CD4-positive, alpha-beta memory T cell (primary cell): ENCODE measurements at places on chromosomes 12 and 14.
A peak's percentile ranks its signal among the peaks of the same experiment; 100 is the strongest.

- DNase-seq = peak; percentile 71
These were observed 521 bp downstream of the CDK2AP1 start for GRCh38 chr12:123271001-123271668.

- no peak for DNase-seq
These were observed 136.1 kb upstream of the PRKD1 start for GRCh38 chr14:30063746-30064145.

DNA sequence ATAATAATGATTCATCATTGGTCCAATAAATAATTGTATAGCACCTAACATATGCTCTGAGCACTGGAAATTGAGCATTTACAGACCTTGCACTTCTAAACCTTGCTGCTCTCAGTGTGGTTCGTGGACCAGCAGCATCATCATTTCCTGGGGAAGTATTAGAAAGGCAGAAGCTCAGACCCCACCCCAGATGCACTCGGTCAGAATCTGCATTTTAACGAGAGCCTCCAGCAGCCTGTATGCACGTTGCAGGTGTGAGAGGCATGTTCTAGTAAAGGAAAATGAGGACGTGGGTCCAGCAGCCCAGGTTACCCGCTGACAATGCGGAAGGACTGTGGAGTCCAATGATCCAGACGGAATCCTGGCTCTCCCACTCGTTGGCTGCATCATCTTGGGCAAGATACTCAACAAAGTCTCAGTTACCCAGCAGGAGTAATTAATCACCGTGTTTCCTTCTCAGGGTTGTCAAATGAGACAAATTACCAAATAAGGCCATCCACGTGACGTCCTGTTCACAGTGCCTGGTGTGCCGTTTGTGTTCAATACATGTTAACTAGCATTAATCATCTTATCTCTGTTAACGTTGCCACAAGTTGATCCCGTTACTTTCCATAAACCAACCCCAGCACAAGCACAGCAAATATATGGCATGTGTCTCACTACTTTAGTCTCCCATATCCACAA lies 49.2 kb upstream of the CCND2 start:
- DNase-seq = no peak

DNA sequence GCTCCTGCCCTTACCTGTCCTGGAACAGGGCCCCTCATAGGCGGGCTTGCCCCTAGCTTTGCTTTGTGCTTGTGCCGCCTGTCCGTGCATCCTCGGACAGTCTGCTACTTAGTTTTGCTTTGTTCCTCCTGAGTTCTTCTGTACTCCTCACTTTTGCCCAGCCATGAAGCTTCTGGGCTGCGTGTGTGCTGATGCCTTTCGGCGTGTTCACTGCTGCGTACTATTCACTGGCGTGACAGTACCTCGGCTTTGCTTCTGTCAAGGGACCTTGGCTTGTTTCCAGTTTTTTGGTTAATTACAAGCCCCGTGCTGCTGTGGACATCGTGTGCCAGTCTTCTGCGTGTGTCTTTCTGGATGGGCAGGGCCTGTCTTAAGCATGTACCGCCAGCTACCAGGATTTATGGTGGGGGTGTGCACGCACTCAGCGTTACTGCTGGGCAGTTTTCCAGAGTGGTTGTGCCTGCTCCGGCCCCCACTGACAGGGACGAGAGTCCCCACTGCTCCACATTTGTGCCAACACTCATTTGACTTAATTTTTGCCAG lies 2.5 kb downstream of the PACS2 start:
- no peak for DNase-seq

DNA sequence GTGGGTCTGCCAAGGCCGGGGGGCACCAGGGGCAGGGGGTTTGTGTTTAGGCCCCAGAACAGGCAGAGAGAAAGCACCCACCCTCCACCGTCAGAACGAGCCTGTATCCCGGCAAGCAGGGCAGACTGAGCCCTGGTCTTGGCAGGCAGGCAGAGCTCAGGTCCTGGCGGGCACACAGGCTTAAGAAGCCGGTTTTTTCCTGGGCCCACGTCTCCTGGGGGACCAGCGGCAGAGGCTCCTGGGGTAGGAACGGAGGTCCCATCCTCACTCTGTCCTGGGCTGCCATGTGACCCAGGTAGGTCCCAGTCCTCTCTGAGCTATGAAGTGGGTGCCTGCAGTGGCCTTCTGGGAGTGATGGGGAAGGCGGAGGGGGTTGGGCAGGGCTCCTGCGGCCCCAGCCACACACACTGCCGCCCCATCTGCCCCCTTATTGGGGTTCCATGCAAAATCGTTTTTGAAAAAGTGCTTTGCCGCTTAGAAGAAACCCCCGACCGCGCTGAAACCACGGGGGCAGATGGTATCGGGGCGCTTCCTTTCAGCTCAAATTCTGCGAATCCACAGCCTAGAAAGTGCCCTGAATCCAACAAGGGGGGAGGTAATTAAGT lies 24.2 kb downstream of the SH2B3 start:
- DNase-seq = peak; percentile 76

- no peak for DNase-seq
These were observed 80.5 kb upstream of the PCED1B start for GRCh38 chr12:46998811-46999368.

- DNase-seq = no peak
These were observed 7.2 kb downstream of the ERC1 start for GRCh38 chr12:998020-998874.

DNA sequence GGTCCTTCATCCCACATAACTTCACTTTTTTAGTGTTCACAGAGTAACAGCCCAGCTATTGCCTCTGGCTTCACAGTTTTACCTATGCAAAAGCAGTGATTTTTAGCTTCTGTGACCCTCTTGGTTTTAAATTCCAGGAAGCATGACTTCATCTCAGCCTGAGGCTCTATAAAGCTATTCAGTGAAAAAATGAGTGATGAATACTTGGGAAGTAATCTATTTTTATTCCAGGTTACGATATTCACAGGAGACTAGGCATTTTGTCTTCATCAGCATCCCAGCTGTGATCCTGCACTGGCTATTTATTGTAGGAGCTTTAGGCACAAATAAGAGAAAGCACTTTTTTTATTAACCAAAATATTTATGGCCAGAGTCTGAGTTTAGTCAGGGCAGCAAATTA lies 164.8 kb downstream of the SNAPC1 start:
- DNase-seq = no peak

DNA sequence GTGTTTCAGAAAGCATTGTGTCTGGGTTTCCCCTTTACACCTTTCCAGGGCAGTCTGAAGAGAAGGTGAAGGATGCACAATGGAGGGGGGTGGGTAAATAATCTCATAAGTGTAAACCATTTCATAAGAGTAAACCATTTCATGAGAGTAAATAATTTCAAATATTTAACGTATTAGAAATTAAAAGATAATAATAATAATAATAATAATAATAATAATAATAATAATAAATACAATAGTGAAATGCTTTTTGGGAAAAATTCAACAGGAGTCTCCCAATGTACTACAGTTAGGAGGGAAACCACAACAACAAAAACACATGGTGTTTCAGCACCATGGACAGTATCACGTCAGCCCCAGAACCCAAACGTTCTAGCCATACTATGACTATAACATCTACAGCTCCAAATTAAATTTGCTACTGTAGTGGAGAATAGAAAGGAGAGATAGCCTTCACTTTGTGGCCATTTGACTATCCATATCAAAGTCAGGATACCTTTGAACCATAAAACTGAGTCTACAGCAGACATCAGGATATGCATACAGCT lies 691.8 kb downstream of the BCL11B start:
- peak; percentile 4 for DNase-seq

- no peak for DNase-seq
These were observed 190.7 kb downstream of the BCL11B start for GRCh38 chr14:99081156-99081765.

- no peak for DNase-seq
These were observed 21.1 kb downstream of the SMCO2 start for GRCh38 chr12:27467641-27468040.

GRCh38 chr12:47346251-47347019 lies 266.7 kb upstream of the AMIGO2 start:
- DNase-seq = no peak

- no peak for DNase-seq
These were observed 213.2 kb downstream of the C12orf50 start for GRCh38 chr12:87815771-87816585.

GRCh38 chr12:51358496-51358895 lies 12.0 kb upstream of the CELA1 start:
- DNase-seq = no peak

DNA sequence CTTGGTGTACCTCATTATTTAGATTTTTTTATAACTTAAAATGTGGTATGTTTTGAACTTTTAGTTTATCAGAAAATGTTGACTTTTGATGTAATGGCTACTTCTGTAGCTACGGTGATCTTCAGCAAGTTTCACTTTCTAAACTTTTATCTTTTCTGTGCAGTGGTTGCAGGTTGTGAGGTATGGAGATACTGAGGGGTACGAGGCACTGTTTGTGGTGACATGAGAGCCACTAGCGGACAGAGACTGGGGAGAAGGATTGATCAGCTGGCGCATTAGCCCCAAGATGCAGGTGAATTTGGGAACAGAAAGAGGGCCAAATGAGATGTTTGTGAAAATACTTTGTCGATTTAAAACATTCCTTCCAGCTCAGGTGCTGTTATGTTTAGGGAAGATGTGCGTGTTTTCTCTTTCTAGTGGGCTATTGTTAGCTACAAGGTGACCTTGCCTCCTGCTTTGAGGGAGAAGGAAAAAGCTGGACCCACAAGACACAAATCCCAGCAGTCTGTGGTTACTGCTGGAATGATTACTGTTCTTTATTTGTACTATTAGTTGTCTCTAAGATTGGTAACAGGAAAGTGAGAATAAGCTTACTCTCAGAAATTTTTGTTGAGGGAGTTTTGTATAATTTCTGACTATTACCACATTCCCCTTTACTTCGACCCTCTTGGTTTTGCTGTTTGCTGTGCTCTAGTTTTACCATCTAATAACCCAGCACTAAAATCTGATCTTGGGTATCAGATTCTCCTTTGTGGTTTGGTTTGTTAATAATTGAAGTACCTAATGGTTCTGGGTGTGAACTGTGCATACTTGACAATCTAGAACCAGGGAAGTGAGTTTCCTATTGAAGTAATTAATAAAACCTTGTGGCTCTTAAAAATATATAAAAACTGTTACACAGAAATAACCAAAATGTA lies 61.7 kb downstream of the FBXO34 start:
- peak; percentile 38 for DNase-seq

DNA sequence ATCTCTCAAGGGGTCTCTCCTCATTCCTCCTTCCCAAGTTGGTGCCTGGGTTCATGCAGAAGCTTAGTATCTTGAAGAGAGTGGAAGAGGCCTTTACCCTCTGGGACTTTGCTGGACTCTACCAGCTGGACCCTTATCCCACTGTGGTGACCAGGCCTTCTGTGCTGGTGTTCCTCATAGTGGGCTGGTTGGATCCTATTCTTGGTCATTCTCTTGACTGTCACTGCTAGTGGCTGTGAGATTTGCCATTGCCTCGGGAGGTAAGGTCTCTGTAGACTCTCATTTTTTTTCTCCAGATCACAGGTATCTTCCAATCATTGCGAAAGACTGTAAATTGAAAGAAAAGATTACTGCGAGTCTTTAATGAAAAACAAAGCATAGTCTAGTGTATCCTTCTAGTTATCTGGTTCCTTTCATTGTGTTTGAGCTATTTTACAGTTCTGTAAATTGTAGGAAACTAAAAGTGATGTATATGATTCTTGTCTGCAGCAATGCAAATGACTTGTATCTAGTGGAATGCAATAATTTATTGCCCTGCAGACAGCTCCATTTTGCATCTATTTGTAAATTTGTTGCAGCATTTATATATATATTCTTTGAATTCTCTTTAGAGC lies 217.9 kb downstream of the AEBP2 start:
- DNase-seq = no peak

- DNase-seq = no peak
These were observed 9.0 kb upstream of the SIX1 start for GRCh38 chr14:60658211-60658690.

DNA sequence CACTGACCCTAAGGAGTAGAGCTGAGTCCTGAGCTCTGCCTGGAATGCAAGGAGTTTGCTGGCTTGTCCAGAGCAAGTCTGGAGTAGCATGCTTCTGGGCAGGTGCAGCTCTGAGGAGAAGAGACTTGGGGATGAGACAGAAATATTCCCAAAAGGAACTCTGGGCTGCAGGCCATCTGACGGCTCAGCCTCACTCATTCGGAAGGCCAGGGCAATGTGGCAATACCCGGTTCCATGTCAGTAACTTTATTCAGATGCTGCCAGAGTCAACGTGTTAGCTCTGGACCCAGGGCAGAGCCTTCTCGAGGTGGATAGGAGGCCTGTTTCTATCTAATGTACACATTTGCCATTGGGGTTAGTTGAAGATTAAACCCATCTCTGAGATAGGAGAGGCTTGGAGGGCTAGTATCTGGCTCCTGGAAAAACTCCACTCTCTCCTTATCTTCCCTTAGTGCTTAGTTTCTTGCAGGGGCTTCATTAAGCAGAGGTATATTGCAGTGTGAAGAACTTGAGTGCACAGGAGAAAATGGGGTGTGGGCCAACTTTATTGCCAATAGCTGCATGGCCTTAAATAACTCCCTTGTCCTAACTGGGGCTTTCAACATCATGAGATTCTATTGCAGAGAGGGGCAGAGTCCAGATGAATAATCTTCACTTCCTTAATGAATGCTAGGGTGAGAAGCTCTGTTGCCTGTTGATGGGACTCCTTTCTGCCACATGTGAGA lies 65.6 kb downstream of the NTF3 start:
- DNase-seq = no peak

- peak; percentile 38 for DNase-seq
These were observed 229.9 kb downstream of the EFCAB11 start for GRCh38 chr14:89724628-89724960.

- no peak for DNase-seq
These were observed 600 bp downstream of the PNN start for GRCh38 chr14:39175445-39176262.

- no peak for DNase-seq
These were observed 218.0 kb downstream of the DPY19L2 start for GRCh38 chr12:63450334-63450733.

DNA sequence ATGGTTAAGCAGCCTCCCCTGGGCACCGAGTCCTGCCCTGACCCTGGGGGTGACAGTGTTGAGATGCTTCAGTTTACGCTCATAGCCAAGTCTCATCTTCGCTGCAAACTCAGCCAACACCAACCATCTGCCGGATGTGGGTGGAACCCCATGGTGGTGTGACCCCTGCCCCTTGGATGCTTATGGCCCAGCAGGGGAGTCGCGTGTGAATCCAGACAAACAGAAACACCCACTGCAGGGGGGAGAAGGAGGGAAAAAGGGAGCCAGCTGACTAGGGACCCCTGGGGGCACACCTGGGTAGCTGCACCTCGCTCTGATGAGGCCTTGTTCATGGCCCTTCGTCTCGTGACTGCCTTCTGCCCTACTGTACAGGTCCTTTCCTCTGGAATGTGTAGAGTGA lies 23.8 kb downstream of the AACS start:
- DNase-seq = no peak

GRCh38 chr14:95935228-95935822 lies 58.7 kb downstream of the TUNAR start:
- peak; percentile 7 for DNase-seq

DNA sequence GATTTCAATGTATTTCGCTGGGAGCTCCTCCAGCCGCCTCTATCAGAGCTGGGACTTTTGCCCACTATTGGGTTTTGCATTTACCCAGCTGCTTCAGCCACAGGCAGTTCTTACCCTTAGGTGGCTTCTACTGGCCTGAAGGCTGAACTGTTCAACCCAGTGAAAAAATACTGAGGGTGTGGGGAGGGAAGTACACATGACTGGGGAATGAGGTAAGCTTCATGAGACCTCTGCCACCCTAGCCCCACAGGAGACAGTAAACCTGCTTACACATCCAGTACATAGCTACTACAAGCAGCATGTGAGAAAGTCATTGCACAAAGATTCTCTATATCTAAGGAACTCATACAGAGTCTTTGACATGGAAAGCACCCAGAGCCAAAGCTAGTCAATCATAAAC lies 411.1 kb downstream of the SYT1 start:
- no peak for DNase-seq
